Activated T-cell treated with anti-CD3 and anti-CD28 coated beads for 1 hour (primary cell): ENCODE measurements at places on chromosomes 12 and 14.

DNA sequence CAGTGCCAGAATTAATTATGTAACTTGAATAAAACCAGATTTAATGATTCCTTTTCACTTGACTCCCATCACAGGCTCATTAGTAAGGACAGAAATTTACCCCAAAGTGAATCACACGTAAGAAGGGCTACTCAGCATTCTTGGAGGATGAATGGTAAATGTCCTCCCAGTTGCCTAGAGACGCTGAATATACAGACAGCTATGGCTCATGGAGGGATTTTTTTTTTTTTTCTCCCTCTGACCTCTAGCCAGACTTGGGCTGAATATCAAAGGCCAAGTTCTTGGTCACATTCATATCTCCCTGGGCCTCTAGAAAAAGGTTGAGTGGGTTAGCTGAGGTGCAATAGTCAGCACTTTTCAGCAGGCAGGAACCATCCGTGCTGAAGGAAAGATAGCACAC, 77.5 kb downstream of the PHLDA1 start:
- no peak for DNase-seq

- DNase-seq: no peak
Observed at GRCh38 chr14:28576523-28576922, 190.1 kb upstream of the FOXG1 start.

DNA sequence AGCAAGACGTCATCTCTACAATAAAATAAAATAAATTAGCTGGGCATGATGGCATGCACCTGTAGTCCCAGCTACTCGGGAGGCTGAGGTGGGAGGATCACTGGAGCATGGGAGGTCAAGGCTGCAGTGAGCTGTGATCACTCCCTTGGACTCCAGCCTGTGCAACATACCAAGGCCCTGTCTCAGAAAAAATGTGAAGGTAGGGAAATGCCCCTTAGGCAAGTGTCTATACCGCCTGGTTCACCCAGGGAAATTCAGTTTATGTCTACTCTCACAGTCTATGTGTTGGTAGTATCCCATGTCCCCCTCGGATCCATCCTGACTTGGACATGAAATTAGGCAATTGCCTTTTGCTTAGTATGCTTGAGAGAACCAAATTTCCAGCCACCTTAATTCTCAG, 88.4 kb upstream of the TMEM132C start:
- DNase-seq: no peak

GRCh38 chr12:108815875-108816594, 41.3 kb downstream of the SSH1 start:
- no peak for DNase-seq

- DNase-seq: no peak
Observed at GRCh38 chr14:96408608-96409007, 16.7 kb downstream of the AK7 start.

DNA sequence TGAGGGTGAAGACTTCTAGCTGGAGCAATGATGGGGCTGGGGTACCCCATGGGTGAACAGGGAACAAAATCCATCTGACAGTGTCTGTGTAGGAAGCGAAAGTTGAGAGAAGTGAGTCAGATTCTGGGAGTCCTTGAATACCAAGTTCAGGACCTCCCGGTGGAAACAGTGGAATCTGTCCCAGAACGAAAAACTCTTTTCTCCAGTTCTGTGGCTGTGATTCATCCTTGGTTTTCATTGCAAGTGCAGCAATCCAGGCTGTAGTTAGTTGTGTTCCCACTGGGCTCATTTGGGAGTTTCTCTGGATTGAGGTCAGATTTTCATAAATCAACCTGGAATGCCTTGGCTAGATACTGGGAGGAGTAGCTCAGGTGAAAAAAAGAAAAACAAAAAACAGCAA, 120.7 kb downstream of the C12orf75 start:
- DNase-seq: no peak

- no peak for DNase-seq
Observed at GRCh38 chr12:85975716-85976115, 101.6 kb downstream of the NTS start.

DNA sequence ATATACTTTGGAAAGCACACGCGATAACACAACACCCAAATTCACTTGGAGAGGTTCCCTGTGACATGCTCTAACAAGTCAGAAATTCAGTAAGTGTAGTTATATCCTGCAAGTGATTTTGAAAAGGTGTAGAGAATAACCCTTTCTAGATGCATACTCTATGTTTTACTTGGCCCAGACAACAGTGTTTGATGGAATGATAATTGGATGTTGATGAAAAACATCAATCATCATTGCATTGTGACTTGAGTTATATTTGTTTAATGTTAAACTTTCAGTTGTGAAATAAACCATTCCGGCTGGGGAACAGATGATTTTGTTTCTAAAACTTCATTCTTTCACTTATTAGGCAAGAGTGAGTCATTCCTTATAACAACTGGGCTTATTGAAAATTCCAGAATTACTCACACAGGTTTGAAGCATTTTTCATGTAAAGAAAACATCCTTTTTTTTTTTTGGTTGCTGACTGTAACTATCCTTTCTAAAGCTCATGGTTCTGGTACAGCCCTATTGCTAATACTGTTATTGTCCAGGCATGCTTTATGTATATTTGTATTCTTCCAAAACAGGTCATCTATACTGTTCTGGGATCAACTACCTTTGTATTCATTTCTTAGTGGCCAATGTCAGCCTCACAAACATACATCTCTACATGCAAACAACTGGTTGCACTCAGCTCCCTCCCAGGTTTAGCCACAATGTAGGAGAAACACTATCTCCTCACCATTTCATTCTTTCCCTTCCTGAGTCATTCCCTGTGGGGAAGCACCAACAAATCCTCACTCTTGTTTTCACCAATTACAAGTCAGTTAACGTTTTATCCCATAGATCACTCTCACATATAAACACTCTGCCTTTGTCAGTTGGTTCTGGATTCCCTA, 121.2 kb upstream of the LRIG3 start:
- no peak for DNase-seq

GRCh38 chr12:110754101-110754793, 11.6 kb upstream of the PPP1CC start:
- no peak for DNase-seq

DNA sequence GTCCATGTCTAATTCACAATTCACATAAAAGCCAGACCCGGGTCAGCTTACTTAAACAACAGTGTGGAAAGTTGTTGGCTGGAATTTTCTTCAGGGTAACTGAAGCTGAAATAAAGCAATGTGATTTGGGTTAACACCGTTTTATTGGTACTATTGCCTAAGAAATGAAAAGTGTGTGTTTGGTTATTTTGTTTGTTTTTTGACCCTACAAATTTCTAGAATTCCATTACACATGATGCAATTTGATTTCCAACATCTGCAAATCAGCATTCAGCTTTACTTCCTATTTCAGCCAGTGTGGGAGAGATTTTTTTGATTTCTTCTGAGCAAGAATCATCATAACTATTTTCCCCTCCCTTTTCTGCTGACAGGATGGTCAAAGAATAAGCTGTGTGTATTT, 45.7 kb upstream of the CLMN start:
- DNase-seq: no peak

- DNase-seq: no peak
Observed at GRCh38 chr12:5348491-5348890, 83.4 kb upstream of the NTF3 start.
